ENCODE measurements at places on chromosomes 4 and X.

DNA sequence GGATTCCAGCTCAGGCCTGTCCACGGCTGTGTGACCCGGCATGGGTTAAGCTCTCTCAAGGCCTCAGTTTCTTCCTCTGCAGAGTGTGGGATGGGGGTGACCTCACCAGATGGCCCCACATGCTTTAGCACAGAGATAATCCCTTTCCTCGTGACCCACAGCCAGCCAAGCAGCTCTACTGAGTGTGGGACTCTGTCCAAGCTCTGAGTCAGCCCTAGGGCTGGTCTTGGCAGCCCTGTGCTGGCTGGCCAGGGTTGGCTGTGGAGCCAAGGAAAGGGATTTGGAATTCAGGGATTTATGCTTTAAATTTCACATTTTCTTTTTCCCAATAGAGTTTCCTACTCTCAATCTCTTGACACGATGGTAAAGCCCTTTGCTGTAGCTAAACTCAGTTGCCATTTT, 19.7 kb upstream of the SPON2 start:
- DNase-seq = no peak

DNA sequence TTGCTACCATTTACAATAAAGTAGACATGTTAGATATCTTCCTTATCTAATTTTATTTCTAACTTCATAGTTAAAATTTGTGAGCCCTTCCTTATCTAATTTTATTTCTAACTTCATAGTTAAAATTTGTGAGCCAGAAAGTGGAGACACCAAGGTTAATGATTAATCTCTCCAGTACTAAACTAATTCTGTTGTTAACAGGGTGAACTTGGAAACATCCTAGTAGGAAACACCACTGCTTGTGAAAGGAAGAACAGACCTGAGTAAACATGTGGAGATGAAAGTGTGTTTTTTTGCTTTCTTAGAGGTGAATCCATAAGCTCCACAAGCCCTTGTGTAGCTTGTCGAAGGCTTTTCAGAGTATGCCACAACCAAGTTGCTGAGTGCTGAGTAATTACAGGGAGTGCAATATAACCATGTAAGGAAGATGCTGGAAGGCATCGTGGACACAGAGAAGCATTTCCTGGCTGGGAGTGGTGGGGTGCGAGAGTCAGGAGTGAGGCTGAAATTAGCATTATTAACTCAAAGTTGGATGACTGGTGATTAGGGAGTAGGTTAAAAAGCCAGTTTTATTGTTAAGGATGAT, 118.6 kb upstream of the NEIL3 start:
- DNase-seq = peak; percentile 41

- DNase-seq = no peak
These were observed 8.2 kb downstream of the VGLL1 start for GRCh38 chrX:136540226-136540625.

GRCh38 chr4:88804234-88804633, 106.6 kb upstream of the NAP1L5 start:
- DNase-seq = no peak

DNA sequence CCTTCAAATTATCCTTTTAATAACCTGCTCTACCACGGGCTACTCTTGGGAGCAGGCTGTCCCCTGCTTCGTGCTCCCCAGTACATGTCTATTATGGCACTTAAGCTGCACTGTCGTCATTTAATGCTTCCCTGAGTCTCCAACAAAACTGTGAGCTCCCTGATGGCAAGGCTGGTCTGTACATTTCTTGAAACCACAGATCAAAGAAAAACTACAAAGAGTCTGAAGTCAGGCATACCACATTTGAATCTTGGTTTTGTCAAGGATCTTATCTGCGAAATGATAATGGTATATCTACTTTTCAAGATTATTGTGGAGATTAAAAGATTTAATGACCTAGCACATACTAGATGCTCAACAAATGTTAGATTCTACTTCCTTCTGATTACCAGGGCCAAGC, 45.7 kb downstream of the MAML3 start:
- no peak for DNase-seq

- no peak for DNase-seq
These were observed 481.8 kb downstream of the FGF13 start for GRCh38 chrX:138229718-138230117.

- no peak for DNase-seq
These were observed 199.1 kb upstream of the CXorf66 start for GRCh38 chrX:140164391-140164790.

DNA sequence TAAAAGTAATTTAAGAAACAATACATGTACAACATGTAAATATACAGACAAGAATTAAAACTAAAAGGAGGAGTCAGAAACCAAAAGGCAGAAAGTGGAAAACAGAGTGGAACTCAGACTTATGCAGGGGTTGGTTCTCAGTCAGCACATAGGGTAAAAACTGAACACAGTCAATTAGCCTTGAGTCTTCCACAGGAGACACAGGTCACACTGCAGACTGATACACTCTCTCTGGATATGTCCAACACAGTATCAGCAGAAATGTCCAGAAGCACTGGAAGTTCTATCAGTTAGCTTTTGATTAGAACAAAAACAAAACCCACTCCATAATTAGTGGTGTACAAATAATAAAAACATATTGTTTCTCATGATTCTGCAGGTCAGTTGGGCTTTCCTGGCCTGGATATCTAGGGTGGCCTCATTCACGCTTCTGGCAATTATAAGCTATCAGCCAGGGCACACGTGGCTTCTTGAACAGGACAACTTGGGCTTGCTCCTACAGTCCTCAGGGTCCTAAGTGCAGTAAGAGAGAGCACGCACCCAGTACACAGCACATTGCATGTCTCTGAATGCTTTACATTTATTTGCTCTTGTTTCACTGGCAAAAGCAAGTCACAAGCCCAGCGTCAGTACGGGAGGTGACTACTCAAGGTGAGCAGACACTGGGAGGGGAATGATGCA, 21.6 kb downstream of the TEC start:
- DNase-seq = no peak

DNA sequence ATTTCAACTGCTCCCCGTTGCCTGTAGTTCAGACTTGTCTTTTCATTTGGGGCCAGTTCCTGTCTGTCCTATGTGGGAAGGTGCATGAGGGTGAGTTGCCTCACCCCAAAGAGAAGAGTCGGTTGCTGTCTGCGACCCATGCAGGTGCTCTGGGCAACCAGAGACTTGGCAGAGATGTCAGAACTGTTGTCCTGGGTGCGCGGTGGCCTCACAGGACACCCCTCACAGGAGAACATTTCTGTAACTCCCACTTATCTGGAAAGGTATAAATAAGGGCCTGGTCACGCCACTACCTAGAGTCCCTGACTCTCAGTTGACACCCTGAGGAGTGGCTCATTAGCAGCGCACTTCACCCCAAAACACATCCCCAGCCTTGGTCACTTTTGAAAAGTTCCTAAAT, 9.7 kb upstream of the NAT8L start:
- DNase-seq = no peak

- DNase-seq = no peak
These were observed 39.6 kb downstream of the FAM47C start for GRCh38 chrX:37047776-37048175.

- no peak for DNase-seq
These were observed 867.3 kb downstream of the PCDH18 start for GRCh38 chr4:136664988-136665387.

- peak; percentile 47 for DNase-seq
These were observed 601 bp downstream of the INPP4B start for GRCh38 chr4:142845293-142846107.

GRCh38 chrX:106740193-106740780, 13.8 kb downstream of the RNF128 start:
- DNase-seq = no peak

DNA sequence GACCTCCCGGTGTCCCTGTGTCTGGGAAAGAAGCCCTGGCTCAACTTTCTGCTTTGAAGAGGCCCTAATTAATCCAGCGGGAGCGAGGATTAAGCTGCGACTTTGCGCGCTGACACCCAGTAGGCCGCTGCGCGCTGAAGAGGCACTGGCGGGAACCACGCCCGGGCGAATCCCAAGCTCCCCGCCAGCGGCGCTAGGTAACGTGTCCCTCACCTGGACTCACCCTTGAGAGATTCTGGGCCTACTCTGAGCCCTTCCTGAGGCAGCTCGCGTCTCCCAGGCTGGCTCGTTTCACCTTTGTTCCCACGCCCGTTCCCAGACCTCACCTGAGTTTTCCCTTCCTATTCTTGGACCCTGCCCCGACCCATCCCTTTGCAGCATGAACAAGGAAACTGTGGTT, 616 bp upstream of the KLHL34 start:
- DNase-seq = no peak

GRCh38 chr4:146522869-146523205, 1.1 kb upstream of the SLC10A7 start:
- peak; percentile 16 for DNase-seq

- no peak for DNase-seq
These were observed 5.4 kb upstream of the MSX1 start for GRCh38 chr4:4853921-4854648.

DNA sequence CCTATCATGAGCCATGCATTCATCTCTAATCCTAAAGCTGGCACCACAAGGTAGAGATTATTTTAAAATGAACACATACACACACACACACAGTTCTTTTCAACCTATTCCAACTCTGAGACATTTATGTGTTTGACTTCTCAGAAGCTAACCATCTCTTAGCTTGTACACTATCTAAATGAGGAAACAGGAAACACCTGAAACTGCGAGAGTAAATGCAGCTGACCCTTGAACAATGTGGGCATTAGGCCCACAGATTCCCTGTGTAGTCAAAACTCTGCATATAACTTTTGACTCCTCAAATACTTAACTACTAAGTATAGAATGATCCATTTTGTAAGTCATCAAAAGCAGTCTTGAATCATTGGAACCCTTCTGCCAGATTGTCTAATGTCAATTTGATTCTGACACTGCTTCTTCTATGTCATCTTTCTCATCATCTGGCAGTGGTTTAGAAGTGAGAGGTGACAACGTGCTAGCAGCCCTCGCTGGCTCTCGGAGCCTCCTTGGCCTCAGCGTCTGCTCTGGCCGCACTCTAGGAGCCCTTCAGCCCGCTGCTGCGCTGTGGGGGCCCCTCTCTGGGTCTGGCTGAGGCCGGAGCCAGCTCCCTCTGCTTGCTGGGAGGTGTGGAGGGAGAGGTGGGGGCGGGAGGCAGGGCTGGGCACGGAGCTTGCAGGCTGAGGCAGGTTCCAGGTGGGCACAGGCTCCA, 21.4 kb upstream of the IL15 start:
- no peak for DNase-seq

- no peak for DNase-seq
These were observed 136.0 kb downstream of the FAM53A start for GRCh38 chr4:1547856-1548826.

GRCh38 chr4:91957963-91958362, 345.8 kb upstream of the GRID2 start:
- no peak for DNase-seq

DNA sequence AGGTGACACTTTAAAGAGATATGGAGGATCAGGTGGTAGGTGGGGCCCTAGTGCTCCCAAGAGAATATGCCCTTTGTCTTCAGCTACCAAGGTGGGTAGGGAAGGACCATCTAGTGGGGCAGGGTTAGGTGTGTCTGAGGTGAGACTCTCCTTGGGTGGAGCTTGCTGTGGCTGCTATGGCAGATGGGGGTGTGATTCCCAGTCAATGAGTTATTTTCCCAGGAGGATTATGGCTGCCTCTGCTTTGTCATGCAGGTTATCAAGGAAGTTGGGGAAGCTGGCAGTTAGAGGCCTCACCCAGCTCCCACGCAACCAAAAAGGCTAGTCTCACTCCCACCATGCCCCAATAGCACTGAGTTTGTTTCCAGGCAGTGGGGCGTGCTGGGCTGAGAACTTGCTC, 18.0 kb upstream of the SPIN2A start:
- peak; percentile 16 for DNase-seq

- DNase-seq = peak; percentile 43
These were observed 115.9 kb upstream of the PNPLA4 start for GRCh38 chrX:8043121-8043520.

DNA sequence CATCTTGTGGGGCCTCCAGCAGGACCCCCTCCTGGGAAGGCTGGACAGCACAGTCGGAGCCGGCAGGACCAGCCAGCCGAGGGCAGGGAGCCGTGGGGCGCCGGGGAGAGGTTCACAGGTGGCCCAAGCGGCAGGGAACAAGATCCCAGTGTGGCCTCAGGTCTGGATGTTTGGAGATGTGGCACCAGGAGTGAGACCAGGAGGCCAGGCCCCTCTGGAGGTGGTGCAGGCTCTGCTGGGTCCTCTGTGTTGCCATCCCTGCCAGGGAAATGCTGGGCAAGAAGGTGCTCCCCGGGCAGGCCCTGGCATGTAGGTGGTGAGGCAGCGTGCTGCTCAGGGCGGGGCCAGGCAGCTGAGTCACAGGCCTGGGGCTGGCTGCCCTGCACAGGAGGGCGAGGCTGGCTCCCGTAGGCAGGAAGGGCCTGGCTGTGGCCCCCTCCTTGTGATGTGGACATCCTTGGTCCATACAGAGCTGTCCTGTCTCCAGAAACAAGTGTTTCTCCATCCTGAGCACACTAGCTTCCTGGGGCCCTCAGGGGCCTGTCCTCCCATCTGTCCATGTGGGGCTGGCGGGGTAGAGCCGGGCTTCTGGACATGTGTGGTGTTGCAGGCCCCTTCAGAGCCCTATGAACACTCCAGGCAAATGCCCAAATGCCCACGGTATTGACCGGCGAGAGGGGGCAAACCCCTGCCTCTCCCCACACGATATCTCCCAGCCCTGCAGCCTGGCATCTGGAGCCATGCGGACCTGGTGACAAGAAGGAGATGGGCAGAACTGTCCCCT, 4.8 kb upstream of the HGFAC start:
- DNase-seq = no peak

- DNase-seq = no peak
These were observed 287.8 kb downstream of the RAPGEF2 start for GRCh38 chr4:159390648-159391047.

- DNase-seq = no peak
These were observed 30.2 kb upstream of the CCNG2 start for GRCh38 chr4:77126809-77127208.

DNA sequence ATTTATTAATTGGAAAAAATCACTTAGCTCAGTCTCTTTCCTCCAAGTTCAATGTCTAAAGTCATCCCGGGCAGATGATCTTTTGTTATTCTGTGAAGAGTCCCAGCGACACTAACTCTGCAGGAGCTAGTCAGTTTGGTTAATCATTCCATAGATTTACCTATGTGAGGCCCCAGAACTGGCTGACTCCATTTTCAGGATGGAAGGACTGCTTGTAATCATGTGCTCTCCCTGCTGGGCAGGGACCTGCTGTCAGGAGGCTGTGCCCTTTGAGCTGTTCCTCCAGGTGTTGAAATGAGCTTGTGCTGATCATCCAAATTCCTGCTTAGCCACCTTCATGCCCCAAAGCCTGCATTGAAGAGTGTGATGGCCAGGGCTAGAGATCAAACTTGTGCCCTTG, 169.8 kb downstream of the NHS start:
- no peak for DNase-seq

DNA sequence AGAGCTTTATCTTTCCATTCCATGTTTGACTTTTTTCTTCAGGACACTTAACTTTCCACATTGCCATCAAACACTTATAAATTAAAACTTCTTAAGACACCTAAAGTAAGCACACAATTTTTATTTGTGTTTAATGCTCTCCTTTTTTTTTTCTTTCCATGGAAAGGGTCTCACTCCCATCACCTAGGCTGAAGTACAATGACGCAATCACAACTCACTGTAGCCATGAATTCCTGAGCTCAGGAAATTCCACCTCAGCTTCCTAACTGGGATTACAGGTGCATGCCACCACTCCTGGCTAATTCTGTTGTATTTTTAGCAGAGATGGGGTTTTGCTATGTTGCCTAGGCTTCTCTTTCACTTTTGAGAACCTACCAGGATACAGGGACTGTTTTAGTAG, 7.3 kb downstream of the SMR3A start:
- DNase-seq = peak; percentile 27
